ENCODE measurements at places on chromosomes 7 and 10.
A peak's percentile ranks its signal among the peaks of the same experiment; 100 is the strongest.

- DNase-seq, result no peak
These were observed 133.0 kb upstream of the AUTS2 start for GRCh38 chr7:69465262-69465661.

- no peak for DNase-seq
These were observed 29.0 kb upstream of the DAGLB start for GRCh38 chr7:6476596-6477317.

DNA sequence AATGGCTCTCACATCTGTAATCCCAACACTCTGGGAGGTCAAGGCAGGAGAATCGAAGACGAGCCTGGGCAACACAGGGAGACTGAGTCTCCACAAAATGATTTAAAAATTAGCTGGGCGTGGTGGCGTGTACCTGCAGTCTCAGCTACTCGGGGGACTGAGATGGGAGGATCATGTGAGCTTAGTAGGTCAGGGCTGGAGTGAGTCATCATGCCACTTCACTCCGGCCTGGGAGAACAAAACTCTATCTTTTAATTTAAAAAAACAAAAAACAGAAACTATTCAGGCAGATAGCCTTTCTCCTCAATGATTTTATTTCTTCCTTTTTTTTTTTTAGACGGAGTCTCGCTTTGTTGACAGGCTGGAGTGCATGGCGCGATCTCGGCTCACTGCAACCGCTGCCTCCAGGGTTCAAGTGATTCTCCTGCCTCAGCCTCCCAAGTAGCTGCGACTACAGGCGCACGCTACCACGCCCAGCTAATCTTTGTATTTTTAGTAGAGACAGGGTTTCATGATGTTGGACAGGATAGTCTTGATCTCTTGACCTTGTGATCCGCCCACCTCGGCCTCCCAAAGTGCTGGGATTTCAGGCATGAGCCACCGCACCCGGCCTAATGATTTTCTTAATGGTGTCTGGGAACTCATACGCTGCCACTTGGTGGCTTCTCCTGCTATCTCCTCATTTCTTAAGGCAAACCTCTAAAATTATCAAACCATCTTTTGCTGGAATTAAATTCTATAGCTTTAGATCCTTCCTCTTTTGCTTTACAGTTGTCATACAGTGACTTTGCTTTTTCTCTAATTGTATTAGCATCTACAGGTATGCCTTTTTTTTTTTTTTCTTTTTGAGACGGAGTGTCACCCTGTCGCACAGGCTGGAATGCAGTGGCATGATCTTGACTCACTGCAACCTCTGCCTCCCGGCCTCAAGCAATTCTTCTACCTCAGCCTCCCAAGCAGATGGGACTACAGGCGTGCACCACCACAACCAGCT, 22.9 kb downstream of the SRPK2 start:
- no peak for DNase-seq

GRCh38 chr10:1858048-1858447, 120.7 kb upstream of the ADARB2 start:
- DNase-seq, result no peak

- no peak for DNase-seq
These were observed 563.3 kb upstream of the SORCS1 start for GRCh38 chr10:107727767-107728317.

DNA sequence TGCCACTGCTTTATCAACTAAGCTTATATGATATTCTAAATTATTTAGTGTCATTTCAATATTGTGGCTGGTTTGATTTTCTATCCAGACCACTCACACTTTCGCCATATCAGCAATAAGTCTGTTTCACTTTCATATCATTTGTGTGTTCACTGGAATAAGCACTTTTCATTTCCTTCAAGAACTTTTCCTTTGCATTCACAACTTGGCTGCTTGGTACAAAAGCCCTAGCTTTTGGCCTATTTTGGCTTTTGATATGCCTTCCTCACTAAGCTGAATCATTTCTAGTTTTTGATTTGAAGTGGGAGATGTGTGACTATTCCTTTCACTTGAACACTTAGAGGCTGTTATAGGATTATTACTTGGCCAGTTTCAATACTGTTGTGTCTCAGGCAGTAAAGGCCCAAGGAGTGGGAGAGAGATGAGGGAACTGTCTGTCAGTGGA, 120.9 kb upstream of the NAMPT start:
- peak; percentile 53 for DNase-seq

- no peak for DNase-seq
These were observed 109.6 kb downstream of the MACC1 start for GRCh38 chr7:20107582-20107981.

DNA sequence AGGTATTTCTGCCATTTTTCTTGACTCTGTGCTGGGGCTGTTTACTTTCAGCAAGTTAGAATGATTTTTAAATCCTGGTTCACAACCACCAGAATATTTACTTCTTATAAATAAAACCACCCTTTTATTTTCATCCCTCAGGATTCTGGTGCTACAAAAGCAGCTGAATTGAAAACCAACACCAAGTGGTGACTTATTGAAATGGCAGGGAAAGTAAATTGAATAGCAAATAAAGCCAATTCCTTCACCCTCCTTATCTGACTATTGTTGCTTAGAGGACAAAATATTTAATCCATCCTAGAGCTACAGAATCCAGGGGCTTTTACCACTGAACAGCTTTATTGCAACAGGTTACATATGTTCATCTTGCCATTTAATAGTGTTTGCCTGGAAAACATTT, 828.6 kb upstream of the GHITM start:
- DNase-seq, result no peak

DNA sequence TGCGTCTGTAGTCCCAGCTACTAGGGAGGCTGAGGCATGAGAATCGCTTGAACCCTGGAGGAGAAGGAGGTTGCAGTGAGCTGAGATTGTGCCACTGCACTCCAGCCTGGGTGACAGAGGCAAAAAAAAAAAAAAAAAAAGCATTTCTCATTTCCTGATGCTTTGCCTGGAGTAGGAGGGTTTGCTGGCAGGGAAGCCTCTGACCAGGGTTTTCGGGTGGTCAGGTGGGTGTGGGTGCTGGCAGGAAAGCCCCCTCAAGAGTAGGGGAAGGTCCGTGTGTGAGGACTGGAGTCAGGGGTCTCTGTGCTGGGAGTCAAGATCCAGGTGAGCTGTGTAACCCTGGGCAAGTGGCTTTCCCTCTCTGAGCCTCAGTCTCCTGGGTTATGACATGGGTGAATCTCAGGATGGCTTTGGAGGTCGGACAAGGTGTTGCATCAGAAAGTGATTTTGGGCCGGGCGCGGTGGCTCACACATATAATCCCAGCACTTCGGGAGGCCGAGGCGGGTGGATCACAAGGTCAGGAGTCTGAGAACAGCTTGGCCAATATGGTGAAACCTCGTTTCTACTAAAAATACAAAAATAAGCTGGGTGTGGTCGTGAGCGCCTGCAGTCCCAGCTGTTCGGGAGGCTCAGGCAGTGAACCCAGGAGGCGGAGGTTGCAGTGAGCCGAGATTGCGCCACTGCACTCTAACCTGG, 3.2 kb downstream of the AMZ1 start:
- DNase-seq, result no peak

GRCh38 chr7:143256325-143256724, 6.9 kb upstream of the GSTK1 start:
- DNase-seq, result no peak

GRCh38 chr10:44830022-44830421, 81.1 kb upstream of the TMEM72 start:
- no peak for DNase-seq

GRCh38 chr10:35011771-35012191, 78.4 kb downstream of the CUL2 start:
- no peak for DNase-seq

DNA sequence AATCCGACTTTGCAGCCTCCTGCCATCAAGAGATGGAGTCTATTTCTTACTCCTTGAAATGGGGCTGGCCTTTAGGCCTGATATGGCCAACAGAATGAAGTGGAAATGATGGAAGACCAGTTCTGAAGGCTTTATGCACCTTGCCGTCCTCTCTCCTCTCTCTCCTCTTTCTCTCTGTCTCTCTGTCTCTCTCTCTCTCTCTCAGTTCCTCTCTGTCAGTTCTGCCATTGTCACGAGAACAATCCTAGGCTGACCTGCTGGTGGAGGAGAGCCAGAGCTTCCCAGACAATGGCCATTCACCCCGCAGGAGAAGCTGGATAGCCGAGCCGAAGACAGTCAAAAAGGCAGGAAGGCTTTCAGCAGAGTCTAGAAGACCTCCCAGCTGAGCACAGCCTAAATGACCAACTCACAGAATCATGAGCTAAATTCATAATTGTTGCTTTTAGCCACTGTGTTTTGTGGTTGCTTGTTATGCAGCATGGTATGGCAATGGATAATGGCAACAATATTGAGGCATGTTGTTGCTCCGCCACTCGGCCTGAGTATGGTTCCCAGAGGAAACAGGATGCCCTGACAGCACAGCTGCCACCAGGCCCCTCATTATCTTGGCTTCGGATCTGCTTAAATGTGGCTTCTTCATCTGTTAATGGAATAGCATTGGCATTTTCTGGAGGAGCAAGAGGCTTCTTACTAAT, 35.5 kb downstream of the FRMPD2 start:
- DNase-seq, result no peak

- DNase-seq, result no peak
These were observed 87.1 kb upstream of the PAX2 start for GRCh38 chr10:100658269-100658668.

- no peak for DNase-seq
These were observed 370.7 kb downstream of the PPP1R3A start for GRCh38 chr7:113548137-113548536.

DNA sequence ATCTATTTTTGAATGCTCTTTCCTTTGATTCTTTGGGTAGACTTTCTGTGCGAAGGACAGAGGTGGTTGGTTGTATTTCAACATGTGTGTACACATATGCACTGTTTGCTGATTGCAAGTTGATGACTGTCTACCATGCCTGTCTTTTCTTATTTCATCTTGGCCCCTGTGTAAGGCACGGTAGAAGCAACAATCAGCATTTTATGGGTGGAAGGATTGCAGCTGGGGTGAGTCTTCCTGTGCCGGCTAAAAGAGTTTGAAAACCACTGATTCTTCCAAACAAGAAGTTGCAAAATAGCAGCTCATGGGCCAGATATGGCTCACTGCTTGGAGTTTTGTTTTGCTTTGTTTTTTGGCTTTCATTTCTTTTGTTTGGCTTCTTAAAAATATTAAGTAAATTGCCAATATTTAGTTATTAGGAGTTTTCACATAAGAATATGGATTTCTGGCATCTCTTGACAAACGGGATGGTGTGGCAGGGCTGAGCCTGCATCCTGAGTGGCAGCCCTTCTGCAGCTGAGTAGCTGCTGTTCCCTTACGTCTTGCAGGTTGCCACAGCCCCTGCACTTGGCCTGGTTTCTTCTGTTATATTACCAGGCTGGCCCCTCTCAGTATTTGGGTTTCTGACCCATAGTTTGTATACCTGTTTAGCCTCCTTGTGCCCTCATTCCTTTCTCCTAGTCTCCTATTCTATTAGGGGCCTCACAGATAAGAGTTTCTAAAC, 7.2 kb downstream of the ZNF862 start:
- no peak for DNase-seq

- no peak for DNase-seq
These were observed 89.8 kb upstream of the ANLN start for GRCh38 chr7:36299823-36300341.

DNA sequence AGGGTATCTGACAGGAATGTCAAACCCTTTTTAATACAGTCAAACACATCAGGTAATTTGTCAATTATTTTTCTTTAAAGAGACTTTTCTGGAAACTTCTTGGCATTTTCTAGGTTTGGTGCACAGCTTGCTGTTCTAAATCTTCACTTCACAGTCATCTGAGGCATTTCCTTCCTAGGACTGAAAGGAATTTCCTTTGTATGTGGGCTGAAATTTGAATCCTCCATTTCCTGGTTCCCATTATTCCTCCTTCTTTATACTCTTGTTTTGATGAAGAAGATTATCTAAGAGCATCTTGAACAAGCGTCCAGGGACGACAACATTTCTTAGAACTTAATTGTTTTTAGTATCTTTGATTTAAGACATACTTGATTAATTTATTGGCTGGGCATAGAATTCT, 24.9 kb downstream of the CALD1 start:
- no peak for DNase-seq

DNA sequence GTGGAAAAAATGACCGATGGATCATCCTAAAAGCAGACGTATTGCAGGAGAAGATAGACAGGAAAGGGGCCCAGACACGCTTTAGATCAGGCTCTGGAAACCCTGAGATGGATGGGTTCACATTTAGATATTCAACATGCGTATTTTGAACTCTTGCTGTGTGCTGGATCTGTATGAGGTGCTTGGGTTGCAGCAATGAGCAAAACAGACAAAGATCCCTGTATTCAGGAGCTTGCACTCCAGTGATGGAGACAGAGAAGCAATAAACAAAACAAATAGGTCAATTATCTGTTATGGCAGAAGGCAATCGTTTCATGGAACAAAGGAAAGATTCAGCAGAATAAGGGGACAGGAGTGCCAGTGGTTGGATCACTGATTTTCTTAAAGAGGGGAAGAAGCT, 201.9 kb upstream of the AGK start:
- DNase-seq, result no peak
